ENCODE measurements at places on chromosomes 3 and 15. TPM values are rescaled to one million over a fixed set of nuclear protein-coding genes. Genes with fewer than 3 reads are reported as not detected.

GRCh38 chr3:170809007-170809974 lies 60.7 kb downstream of the RPL22L1 start:
- DNase-seq: peak; percentile 70

- DNase-seq: no peak
Observed at GRCh38 chr15:56989411-56989924, 71.0 kb downstream of the TCF12 start.

DNA sequence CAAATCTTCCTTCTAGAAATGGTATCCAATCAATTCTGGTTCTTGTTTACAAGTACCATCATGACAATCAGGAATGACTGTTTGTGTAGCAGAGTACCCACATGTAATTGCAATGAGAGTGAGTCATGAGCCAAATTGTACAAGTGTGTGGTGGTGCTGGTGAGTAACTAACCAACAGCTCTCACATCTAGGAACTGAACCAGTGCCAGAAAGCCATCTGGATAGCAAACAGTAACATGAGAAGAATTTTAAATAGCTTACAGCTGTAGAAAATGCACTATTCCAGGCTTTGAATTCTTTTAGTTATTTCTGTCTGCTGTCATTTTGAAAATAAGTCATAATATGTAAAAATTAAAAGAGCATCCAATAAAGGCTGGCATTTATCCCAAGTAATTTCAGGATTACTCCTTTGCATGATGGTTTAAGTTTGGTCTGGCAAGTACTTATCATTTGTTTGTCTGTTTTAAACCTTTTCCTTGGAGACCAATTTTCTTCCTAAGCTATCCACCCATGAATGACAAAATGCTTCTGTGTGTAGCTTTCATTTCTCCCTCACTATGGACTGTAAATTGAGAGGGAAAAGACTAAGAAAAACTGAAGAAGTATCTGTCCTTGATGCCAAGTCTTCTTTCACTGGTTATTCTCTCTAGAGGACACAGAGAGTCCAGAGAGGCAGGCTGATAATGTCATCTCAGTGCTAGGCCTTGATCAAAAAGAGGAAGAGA lies 60.0 kb downstream of the PIK3CB start:
- peak; percentile 60 for DNase-seq

SENP5 gene
- polyA plus RNA-seq: 5.2 TPM

GRCh38 chr15:88543065-88543776 lies 3.3 kb downstream of the DET1 start:
- DNase-seq: no peak

FAM43A gene
- polyA plus RNA-seq: 5.4 TPM

GRCh38 chr3:69896095-69896494 lies 103.4 kb upstream of the SAMMSON start:
- no peak for DNase-seq

DNA sequence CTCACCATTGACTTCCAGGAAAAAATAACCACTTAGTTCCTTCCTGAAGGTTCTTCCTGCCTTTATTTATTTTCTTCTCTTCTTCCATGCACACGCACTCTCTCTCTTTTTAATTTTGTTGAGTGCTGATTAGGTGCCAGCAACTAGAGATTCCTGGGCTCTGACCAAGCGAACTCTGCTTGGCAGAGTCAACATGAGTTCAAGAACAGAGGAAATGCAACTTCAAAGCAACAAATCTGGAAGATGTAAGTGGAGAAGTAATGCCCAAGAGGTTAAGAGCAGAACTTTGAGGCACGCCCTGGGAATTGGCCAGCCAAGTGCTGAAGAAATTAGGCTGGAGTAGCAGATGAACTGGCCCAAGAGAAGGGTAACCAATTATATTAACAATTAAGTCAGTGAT lies 8.5 kb downstream of the ERC2 start:
- DNase-seq: no peak

ATR gene
- polyA plus RNA-seq: 13.6 TPM

DNA sequence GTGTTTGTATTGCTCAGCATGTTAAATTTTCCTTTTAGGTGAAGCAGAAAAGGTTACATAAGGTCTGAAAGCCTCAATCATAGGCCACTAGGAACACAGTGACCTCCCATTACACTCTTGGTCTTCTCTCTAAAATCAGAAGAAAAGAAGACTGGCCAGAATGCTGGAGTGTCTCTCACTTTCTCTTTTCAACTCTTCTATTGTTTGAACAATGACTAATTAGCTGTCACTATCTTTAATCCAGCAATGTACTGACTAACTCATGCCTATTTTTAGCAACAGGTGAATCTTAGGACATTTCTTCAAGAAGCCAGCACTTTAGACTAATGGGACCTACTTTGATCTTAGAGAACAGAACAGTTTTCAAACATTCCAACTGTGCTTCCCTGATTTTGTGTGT lies 142.8 kb downstream of the TGFBR2 start:
- DNase-seq: no peak

DNA sequence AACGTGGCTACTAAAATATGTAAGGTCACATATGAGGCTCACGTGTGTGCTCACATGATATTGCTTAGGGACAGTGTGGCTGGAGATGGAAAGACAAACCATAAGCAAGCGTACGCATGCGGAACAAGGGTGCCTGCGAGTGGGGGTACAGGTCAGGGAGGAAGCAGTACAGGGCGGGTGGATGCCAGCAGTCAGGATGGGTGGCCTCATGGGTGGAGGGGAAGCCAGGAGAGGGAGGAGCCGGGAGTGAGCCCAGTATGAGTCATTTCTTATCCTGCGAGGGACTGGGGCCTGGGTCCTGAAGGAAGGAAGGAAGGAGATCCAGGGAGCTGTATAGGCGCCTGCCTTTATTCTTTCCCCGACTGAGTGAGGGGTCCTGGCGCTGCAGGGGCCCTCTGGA lies 42.0 kb upstream of the CGNL1 start:
- peak; percentile 44 for DNase-seq

DNA sequence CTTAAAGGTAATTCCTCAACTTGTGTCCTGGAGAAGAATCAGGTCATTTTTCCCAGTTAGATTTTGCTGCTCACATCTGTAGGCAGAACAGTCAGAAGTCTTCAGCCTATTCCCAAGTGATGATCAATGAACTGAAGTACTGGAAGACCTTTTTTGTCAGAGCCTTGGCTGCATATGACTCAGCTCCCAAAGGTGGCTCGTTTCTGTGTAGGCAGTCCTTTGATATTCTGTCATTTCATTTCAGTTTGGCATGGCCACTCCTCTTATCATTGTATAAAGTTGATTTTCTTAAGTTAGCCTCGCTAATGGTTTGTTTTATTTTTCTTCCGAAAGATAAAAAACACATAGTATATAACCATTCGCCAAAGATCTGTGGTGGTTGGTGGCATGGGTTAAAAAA lies 90.7 kb downstream of the KLHL25 start:
- DNase-seq: no peak

GRCh38 chr3:42080453-42080872 lies 10.7 kb upstream of the TRAK1 start:
- DNase-seq: peak; percentile 83

DNA sequence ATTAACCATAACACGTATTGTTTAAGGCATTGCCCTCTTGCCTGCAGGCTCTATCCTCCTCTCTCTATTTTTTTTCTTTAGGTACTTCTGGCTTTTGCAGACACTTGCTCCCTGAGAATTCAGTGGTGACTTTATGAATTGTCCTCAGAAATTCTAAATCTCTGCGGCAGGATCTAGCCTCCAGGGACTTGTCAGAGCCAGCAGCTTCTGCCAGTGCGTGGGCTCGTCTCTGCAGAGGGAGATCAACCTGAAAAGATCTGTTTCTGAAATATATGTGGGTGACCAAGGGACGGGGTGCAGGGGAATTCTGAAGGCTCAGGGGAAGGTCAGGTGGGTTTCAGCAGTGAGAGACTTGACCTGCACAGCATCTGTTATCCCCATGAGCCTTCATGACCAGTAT lies 326.1 kb upstream of the LRRFIP2 start:
- no peak for DNase-seq

DNA sequence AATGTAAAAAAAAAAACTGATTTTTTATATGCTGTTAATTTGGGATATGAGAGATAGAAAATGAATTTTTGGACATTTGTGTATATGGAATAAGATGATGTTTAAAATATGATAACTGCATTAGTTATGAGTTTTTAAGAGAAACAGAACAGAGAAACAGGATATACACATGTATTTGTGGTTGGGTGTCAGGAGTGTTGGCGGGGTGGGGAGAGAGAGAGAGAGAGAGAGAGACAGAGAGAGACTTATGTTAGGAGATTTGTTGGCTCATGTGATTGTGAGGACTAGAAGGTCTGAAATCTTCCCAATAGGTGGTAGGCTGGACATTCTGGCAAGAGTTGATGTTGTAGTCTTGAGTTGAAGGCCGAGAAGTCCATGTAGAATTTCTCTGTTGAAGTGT lies 1121.6 kb upstream of the GBE1 start:
- no peak for DNase-seq

STRIT1 gene
- not detected for polyA plus RNA-seq

GRCh38 chr3:56783644-56784447 lies 17.9 kb downstream of the ARHGEF3 start:
- DNase-seq: peak; percentile 85

MORC1 gene
- polyA plus RNA-seq: not detected

GRCh38 chr3:100440895-100441294 lies 39.6 kb downstream of the LNP1 start:
- DNase-seq: no peak
